ENCODE measurements at places on chromosomes 2 and 18.

DNA sequence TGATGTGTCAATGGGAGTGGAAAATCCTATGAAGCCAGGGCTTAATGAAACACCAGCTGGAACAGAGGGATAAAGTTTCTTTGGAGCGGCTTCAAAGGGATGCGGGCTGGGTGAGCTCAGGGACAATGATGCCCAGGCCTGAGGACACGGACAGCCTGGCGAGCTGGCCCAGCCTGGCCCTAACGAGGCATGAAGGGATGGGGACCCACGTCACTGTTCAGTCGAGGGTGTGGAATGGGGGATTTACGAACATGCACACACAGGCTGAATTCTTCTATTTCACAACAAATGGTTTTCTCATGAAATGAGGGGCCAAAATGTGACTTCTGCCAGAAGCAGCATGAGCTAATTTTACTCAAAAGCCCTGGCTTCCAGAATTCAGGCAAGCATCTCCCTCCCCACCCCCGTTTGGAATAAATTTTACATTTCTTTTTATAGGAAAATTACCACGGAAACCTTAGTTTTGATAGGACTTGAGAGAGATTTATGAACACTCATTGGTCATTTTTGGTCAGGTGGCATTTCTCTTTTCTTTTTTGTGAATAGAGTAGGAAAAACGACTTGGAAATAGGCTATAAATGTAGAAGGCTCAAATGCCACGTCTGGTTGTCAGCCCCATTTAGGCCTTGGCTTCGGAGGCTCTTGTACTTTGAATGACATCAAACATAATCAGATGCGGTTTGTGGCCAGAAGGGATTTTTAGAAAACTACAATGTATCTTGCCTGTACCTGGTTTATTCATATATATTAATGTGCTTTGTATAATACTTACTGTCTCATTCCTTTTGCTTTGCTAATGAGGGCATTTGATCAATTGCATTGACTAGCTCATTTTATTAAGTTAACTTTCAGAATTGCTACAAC lies 893.8 kb upstream of the CELF4 start:
- DNase-seq: no peak

DNA sequence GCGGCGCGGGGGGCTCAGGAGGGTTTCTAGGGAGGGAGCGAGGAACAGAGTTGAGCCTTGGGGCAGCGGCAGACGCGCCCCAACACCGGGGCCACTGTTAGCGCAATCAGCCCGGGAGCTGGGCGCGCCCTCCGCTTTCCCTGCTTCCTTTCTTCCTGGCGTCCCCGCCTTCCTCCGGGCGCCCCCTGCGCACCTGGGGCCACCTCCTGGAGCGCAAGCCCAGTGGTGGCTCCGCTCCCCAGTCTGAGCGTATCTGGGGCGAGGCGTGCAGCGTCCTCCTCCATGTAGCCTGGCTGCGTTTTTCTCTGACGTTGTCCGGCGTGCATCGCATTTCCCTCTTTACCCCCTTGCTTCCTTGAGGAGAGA lies 5.2 kb downstream of the PROC start:
- no peak for DNase-seq

- DNase-seq: no peak
Observed at GRCh38 chr18:42486271-42486670, 531.2 kb downstream of the PIK3C3 start.

DNA sequence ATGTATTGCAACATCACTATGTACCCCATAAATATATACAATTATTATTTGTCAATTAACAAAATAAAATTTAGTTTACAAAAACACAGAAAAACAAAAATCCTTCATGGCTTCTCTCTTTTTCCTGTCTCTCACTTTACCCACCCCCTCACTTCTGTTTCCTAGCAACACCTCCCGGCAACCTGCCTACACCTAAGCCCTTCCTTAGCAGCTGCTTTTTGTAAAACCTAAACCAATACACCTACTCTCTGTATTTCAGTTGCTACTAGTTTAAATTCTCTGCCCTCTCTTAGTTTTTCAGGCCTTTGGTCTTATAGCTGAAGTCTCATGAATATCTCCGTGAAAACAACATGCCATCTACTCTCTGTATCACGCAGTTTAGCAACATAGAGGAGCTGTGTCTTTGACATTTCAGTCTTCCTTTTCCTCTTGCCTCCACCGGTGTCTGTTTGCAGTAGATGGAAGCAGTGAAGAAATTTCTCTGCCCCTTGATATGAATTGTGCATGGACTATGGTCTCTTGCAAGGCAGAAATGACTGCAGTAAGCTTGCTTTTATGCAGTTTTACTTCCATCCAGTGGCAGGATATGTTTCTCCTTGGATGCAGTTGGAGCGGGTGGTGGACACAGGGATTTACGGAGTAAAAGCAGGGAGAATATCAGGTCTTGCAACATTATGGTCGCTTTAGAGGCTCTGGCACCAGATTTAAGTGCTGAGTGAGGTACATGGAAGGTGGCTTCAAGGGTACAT lies 42.0 kb upstream of the ZDBF2 start:
- DNase-seq: no peak

GRCh38 chr2:45765007-45765727 lies 113.7 kb downstream of the PRKCE start:
- DNase-seq: no peak

GRCh38 chr2:105919826-105920225 lies 175.1 kb downstream of the NCK2 start:
- no peak for DNase-seq

- DNase-seq: no peak
Observed at GRCh38 chr2:27494944-27495554, at the start of gene FNDC4. Gene FNDC4, minus strand, starts transcription at chr2:27495200. Its CDS starts 521 bp downstream, at chr2:27494679.

DNA sequence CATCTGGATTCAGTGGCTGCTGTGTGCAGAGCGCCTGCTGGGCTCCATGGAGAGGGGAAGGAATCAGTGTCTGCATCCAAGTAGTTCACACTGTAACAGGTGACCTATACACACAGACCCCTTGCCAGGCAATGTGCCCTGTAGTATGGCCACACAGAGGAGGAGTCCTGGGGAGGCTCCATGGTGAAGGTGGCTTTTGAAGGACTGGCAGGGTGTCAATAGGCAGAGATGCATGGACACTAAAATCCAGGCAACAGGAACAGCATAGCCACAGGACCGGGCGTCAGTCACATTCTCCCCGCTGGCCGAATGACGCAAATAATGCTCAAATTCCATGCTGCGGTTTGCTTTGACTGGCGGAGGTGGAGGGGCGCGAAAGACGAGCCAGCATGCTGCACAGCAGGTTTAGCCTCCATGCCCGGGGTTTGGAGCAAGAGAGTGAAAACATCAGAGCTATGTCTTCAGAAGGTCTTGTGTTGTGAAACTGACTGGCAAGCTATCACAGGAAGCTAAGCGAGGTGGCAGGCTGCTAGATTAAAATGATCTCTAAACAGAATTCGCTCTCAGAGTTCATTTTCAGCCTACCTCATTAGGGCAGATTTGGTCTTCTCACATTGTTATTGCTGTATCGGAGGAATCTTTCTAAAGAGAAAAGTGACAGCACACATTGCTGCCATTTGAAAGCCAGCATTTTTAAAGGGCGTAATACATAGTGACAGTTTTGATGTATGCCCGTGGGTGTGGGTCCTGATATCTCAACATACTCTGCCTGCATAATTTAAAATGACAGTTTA lies 1.2 kb upstream of the CHMP1B start:
- peak; percentile 77 for DNase-seq
